Neural progenitor cell (in vitro differentiated cells): ENCODE measurements at places on chromosomes 2 and 18. TPM values are rescaled to one million over a fixed set of nuclear protein-coding genes. Genes with fewer than 3 reads are reported as not detected.
A peak's percentile ranks its signal among the peaks of the same experiment; 100 is the strongest.

GRCh38 chr2:64371727-64372126, 82.2 kb upstream of the LGALSL start:
- no peak for DNase-seq
- H3K4me1 ChIP-seq = no peaks in the 10 kb centered on the region
- H3K36me3 ChIP-seq = no peaks in the 10 kb centered on the region
- H3K27me3 ChIP-seq = no peaks in the 10 kb centered on the region
- no peak overlapping the region for H3K27ac ChIP-seq

- no peak overlapping the region for H3K27ac ChIP-seq
- no peak overlapping the region for H3K4me3 ChIP-seq
- no peak for DNase-seq
These were observed 14.6 kb downstream of the RAB31 start for GRCh38 chr18:9722691-9723090.

Gene COL3A1
- 0.22 TPM in 1 of 2 replicates, not detected in the other for total RNA-seq

DNA sequence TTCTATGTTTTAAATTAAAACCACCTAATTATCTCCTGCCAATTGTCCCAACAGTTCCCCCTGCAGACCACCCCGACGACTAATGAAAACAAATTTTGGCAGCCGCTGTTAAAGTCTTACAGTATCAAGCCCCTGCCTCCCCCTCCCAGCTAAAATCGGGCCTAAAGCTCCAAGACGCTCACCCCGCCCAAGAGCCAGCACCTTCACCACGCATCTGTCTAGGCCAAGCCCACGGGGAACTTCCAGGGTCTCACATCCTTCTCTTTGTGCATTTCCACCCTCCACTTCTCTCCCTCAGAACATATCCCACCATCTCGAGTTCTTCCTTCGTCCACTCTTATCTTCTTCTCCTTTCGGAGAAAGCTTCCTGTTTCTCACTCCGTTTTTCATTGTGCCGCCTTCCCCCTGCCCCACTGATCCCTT, 445 bp downstream of the PRPF40A start:
- peak overlapping the region; percentile 91 for H3K4me3 ChIP-seq
- H3K27me3 ChIP-seq = no peaks in the 10 kb centered on the region
- peaks cover 21% of the 10 kb centered on the region for H3K4me1 ChIP-seq
- peak; percentile 72 for DNase-seq
- peaks cover 31% of the 10 kb centered on the region for H3K36me3 ChIP-seq

Gene SERPINB11
- not detected in 2 replicates for total RNA-seq

GRCh38 chr2:11370377-11371091, 26.1 kb upstream of the ROCK2 start:
- H3K4me1 ChIP-seq = peaks cover 15% of the 10 kb centered on the region
- H3K4me3 ChIP-seq = no peak overlapping the region
- H3K27me3 ChIP-seq = no peaks in the 10 kb centered on the region
- H3K36me3 ChIP-seq = no peaks in the 10 kb centered on the region

Gene NEU2
- not detected in 2 replicates for total RNA-seq
